ENCODE measurements at places on chromosomes 5 and 9.

- no peak for ATAC-seq
Measured at GRCh38 chr5:119357808-119358529, 2.1 kb downstream of the TNFAIP8 start.

DNA sequence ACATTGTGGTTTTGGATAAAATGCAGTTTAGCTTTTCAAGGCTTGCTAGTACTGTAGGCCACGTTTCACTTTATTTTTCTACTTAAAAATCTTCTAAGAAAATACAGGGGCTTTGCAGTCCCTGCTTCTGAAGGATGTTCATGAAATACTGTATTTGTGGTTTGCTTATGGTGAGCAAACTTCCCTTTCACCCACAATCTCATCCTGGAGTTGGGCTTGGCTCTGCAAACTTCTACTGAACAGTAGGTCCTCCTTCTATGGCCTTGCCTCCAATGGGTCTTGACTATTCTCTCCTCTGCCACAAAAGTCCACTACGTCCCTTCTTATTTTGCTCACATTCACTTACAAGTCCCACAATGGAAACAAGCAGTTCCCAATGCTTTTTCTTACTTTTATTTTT, 502.7 kb upstream of the KLF4 start:
- no peak for ATAC-seq

DNA sequence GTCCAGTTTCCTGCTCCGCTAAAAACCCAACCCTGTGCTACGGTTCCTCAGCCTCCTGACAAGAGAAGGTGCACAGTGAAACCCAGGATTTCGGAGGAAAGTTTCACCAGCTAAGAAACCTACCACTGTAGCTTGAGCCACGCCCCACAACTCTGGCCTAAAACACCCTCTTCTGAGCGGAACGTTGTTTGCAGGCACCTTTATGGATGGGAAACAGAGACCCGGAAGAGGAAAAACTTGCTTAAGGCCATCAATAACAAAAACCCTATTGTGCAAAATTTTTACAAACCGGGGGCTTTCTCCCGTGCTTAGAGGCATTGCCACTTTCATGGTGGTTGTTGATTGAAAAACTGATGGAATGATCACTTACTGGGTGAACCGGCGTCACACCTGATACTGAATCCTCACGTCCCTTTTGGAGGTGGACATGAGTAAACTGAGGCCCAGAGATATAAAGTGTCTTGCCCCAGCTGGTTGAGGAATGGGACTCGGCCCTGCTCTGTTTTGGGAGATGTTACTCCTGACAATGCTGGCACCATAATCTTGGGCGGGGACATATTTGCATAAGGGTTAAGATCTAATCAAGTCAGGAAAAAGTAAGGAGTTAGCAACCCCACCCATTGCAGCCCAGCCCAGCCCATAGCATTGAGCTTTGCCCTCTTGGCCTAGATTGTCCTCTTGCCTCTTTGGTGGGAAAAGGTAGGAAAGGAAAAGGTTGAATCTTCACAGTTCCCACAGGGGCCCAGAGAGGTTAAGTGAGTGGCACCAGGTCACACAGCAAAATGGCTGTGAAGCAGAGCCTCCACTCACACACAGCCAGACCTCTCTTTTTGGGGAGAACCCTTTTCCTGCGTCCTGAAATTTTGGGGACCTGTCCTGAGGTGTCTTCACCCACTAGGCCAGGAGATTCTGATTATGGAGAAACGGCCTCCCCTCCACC, 23.2 kb upstream of the PTGS1 start:
- peak; percentile 10 for ATAC-seq

DNA sequence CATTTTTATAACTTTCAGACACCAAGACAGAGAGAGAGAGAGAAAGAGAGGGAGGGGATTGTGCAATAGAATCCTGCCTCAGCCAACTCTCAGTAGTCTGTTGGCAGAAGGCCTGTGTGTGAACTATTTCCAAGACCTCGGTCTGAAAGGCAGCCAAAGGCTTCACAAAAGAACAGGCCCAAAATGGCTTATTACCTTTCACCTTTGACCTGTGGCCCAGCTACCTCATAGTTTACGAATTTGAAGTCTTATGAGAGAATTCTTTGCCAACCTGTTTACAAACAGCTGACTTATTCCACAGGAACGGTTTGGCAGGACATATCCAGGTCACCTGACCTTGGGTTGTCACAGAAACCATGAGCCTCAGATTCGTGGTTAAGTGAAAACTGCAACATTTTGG, 48.6 kb downstream of the NR2F1-AS1 start:
- peak; percentile 93 for ATAC-seq

- ATAC-seq, result no peak
Measured at GRCh38 chr9:128077847-128078503, 9.9 kb downstream of the SLC25A25 start.

DNA sequence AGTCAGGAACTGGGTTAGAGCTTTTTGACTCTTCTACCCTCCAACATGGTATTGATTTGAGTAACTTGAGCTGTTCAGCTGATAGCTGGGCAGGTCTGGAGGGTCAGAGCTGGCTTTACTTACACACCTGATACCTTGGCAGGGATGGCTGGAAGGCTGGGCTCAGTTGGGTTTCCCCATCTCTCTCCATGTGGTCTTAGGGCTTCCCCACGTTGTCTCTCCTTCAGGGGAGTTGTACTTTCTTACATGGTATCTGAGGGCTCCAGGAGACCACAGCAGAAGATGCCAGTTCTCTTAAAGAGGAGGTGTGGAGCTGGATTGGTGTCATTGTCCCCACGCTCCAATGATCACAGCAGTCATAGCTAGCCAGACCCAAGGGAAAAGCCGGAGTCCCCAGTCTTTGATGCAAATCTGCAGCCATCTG, 25.6 kb downstream of the ISOC1 start:
- no peak for ATAC-seq

DNA sequence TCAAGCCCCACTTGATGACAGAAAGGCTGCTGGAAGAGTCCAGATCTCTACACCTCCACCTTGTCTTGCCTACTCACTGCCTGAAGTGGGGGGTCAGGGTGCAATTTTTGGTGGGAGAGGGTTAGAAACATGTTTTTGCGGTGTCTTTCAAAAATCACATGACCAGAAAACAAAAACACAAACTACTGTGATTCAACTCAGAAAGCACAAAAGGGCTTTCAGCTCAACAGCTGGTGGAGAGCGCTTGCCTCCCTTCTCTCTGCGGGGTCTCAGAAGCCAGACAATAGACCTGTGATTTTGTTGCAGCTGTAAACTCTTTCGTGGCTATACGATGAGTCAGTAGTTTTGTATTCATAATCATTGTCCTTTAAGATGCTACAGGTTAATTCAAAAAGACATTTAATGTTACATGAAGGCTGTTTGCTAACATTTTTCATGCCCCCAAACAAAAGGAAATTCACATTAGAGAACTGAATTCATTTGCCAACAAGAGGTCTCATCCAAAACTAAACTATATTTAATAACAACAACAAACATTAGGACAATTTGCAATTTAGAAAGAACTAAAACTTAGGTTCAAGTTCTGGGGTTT, 172.6 kb upstream of the RAI14 start:
- ATAC-seq, result no peak

- no peak for ATAC-seq
Measured at GRCh38 chr5:147037515-147038205, 159.1 kb upstream of the PPP2R2B start.

GRCh38 chr9:106779796-106780195, 83.2 kb upstream of the ZNF462 start:
- no peak for ATAC-seq

- no peak for ATAC-seq
Measured at GRCh38 chr9:68763104-68763503, 58.1 kb downstream of the PIP5K1B start.

- no peak for ATAC-seq
Measured at GRCh38 chr9:92159058-92159457, 43.8 kb upstream of the SPTLC1 start.

GRCh38 chr5:149114403-149115312, 26.6 kb upstream of the ABLIM3 start:
- ATAC-seq, result peak; percentile 78

DNA sequence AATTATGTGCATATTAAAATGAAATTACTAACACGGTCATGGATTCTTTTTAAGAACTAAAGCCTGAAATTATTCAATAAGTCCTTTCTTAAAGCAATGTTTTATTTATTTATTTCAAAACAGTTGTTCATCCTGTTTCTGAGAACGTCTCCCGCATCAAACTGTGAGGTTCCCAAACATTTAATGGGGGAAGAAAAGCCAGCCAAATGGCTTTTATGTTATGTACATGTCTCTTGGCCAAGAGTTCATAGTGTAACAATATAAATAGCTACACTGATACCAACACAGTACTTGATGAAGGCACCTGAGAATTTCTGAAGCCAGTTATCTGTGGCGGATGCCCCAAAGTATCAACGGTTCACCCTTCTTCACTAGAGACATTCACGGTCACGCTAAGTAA, 15.7 kb downstream of the TTF1 start:
- no peak for ATAC-seq

GRCh38 chr5:1448511-1449011, 3.3 kb upstream of the SLC6A3 start:
- ATAC-seq, result peak; percentile 2

GRCh38 chr5:108615216-108615615, 132.5 kb upstream of the FER start:
- ATAC-seq, result no peak

GRCh38 chr5:133995341-133995740, 9.4 kb downstream of the VDAC1 start:
- ATAC-seq, result no peak

GRCh38 chr9:114284316-114285060, 38.4 kb upstream of the ORM1 start:
- no peak for ATAC-seq

DNA sequence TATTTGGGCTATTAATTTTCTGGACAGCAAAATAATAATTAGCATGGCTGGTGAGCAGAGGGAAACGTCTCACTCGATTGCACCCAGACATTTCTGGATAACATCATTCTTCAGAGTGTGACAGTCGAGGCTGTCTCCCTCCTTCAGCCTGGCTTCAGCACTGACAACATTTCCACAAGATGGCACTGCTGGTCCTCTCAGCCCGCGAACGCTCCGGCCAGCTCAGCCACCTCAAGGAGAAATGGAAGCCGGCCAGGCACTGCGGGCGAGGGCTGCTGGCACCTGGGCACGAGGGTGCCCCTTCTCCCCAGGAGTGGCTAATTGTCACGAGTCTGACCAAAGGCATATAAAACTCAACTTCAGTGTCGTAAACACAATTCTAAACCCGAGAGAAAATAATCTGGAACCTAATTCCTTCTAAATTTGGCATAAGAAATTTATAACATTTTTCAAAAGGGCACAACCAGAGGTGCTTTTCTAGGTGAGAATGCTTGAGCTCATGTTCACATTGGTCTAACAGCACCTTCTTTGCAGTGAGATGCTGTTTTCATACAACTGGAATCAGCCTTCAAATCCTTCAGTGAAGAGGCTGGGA, 65.9 kb downstream of the DAP start:
- peak; percentile 70 for ATAC-seq

DNA sequence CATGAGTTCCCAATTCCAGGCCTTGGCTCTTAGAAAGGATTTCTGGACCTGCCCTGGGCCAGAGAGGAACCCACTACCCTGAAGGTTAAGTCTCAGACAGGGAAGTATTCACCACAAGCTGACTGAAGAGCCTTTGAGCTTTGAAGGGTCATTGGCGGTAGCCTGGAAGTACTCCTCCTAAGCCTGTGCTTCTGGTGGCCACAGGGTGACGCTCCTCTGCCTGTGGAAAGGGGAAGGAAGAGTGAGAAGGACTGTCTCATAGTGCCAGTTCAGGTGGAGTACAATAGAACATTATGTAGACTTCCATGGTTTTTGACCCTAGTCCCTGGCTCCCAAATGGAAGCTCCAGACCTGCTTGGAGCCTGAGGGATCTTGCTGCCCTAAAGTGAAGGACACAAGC, 1233.2 kb upstream of the CDH6 start:
- no peak for ATAC-seq

DNA sequence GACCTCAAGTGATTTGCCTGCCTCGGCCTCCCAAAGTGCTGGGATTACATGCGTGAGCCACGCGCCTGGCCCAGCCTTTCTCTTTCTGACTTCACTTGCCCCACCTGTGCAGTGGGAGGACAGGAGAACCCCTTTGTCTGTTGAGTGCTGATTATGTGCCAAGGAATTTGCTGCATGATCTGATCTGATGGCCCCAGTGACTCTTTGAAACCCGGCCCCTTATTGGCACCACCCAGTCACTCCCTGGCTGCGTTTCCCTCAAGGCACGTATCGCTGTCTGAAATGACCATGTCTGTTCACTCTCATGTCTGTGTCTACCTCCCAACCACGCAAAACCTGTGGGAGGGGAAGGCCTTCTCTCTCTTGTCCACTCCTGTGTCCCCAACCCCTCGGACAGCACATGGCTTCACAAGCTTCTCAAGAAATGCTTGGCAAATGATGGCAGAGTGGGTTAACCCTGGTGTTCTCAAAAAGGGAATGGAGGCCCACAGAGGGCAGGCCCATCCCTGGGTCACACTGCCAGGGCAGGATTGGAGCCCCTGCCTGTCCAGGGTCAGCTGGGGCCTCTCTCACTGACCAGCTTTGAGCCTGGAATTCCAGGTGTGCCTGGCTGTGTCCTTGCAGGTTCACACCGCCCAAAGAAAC, 21.9 kb downstream of the NEK6 start:
- ATAC-seq, result peak; percentile 1

GRCh38 chr9:8823131-8823895, 1023.7 kb upstream of the DMAC1 start:
- no peak for ATAC-seq

DNA sequence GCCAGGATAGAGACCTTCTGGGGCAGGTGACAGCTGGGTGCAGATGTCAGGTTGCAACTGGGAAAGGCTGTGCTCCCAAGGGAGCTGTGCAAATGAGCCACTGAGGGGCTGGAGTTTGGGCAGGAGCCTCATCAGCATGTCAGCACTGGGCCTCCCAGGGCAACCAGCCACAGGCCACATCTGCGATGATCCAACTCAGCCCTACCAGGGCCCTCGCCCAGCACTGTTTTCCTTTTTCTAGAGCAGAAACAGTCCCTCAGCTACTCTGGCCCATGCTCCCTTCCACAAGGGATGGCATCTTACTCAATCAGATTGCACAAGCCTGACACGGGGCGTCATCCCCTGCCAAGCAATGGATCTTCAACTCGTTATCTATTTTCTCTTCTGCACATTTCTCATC, 24.8 kb downstream of the NIPAL4 start:
- peak; percentile 72 for ATAC-seq

GRCh38 chr5:161549106-161549505, 2.6 kb upstream of the GABRB2 start:
- ATAC-seq, result peak; percentile 32

DNA sequence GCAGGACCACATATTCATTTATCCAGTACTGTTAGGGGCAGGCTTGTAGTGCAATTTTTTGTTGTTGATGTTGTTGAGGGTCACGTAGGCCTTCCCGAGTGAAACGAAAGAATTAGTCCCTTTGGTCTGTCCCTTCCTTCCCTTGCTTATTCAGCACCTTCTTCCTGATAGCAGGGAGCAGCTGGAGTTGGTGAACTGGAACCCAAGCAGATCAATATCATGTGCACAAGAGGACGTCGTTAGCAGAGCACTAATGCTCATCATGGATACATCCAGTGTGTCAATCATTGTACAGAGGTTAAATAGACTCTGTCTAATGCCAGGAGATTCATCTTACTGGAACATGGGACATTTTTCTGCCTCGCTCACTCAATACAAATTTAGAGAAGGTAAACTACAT, 33.0 kb upstream of the MAP1B start:
- ATAC-seq, result no peak

All from gastroesophageal sphincter (tissue), 4 donors.